ENCODE measurements at places on chromosomes 7 and 10. TPM values are rescaled to one million over a fixed set of nuclear protein-coding genes. Genes with fewer than 3 reads are reported as not detected.

- no peak overlapping the region for H3K27ac ChIP-seq
- no peak overlapping the region for H3K4me3 ChIP-seq
- H3K36me3 ChIP-seq, result peaks cover 19% of the 10 kb centered on the region
- no peaks in the 10 kb centered on the region for H3K27me3 ChIP-seq
Measured at GRCh38 chr7:105642264-105642663, 61.0 kb upstream of the EFCAB10 start.

GRCh38 chr7:39125846-39126245 lies 148.1 kb downstream of the POU6F2 start:
- H3K27me3 ChIP-seq, result no peaks in the 10 kb centered on the region
- H3K27ac ChIP-seq, result no peak overlapping the region
- H3K4me3 ChIP-seq, result no peak overlapping the region

DNA sequence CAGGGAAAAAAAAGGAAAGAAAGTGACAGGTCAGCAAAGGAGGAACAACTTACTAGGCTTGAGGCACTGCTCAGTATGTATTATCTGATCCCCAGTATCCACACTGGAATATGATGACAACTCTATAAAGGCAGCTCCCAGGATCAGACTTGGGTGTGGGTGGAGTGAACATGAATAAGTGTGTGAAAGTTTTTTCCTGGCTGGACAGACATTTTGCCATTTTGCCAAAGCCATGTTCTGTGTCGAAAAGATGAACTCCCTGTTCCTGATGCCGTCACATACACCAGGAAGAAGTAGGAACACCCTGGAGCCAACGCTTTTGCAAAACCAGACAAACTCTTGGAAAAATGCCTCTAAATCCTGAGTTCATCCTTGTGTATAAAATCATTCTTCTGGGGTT lies 143.2 kb upstream of the MEOX2 start:
- no peaks in the 10 kb centered on the region for H3K36me3 ChIP-seq
- DNase-seq, result no peak
- H3K4me3 ChIP-seq, result no peak overlapping the region
- H3K27ac ChIP-seq, result no peak overlapping the region
- no peaks in the 10 kb centered on the region for H3K27me3 ChIP-seq

GRCh38 chr7:112184455-112184854 lies 21.7 kb downstream of the DOCK4 start:
- H3K36me3 ChIP-seq, result no peaks in the 10 kb centered on the region
- H3K27ac ChIP-seq, result no peak overlapping the region
- no peaks in the 10 kb centered on the region for H3K27me3 ChIP-seq
- H3K4me1 ChIP-seq, result no peaks in the 10 kb centered on the region
- no peak overlapping the region for H3K4me3 ChIP-seq

GRCh38 chr10:17256627-17257026 lies 28.6 kb downstream of the VIM start:
- no peak overlapping the region for H3K4me3 ChIP-seq
- no peaks in the 10 kb centered on the region for H3K4me1 ChIP-seq
- no peaks in the 10 kb centered on the region for H3K27me3 ChIP-seq
- H3K36me3 ChIP-seq, result no peaks in the 10 kb centered on the region
- DNase-seq, result no peak

DNA sequence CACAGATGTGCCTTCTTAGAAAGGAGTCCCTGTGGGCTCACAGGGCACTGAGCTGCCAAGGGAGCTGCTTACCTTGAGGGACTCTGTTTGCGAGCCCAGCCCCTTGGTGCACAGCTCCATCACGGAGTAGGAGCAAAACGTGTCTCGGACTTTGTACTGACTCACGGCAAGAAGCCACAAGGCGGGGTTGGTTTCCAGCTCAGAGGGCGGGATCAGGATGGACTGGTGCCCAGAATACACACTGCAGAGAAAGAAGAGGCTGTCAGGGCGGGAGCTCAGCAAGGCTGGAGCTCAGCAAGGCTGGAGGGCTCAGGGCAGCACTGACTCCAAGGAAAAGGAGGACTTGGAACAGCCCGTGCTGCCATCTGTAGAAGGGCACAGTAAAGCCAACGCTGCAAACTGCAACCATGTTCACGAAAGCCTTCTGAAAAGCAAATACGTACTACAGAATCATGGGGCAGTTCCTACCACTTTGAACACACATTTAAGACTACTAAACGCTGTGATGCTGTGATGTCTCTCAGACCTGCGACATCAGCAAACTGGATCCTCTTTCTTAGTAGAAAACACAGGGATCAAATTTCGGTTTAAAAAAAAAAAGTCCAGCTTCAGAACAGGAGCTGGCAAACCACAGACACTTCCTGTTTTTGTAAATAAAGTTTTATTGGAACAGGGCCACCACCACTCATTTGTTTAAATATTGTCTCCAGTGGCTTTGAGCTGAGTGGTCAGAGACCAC lies 194.3 kb downstream of the ZMYND11 start:
- H3K27me3 ChIP-seq, result no peaks in the 10 kb centered on the region
- no peak for DNase-seq
- H3K36me3 ChIP-seq, result no peaks in the 10 kb centered on the region
- no peak overlapping the region for H3K27ac ChIP-seq
- peaks cover 33% of the 10 kb centered on the region for H3K4me1 ChIP-seq
- H3K4me3 ChIP-seq, result no peak overlapping the region

DNA sequence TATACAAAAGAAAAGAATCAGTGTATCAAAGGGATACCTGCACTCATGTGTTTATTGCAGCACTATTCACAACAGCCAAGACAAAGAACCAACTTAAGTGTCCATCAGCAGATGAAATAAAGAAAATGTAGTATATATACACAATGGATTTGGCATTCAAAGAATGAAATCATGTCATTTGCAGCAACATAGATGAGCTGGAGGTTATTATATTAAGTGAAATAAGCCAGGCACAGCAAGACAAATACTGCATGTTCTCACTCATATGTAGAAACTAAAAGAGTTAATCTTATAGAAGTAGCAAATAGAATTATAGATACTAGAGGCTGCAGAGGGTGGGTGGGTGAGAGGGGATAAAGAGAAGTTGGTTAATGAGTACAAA lies 28.3 kb downstream of the CNOT4 start:
- H3K4me3 ChIP-seq, result no peak overlapping the region
- no peaks in the 10 kb centered on the region for H3K36me3 ChIP-seq
- no peak overlapping the region for H3K27ac ChIP-seq
- H3K4me1 ChIP-seq, result peaks cover 11% of the 10 kb centered on the region
- no peak for DNase-seq

DNA sequence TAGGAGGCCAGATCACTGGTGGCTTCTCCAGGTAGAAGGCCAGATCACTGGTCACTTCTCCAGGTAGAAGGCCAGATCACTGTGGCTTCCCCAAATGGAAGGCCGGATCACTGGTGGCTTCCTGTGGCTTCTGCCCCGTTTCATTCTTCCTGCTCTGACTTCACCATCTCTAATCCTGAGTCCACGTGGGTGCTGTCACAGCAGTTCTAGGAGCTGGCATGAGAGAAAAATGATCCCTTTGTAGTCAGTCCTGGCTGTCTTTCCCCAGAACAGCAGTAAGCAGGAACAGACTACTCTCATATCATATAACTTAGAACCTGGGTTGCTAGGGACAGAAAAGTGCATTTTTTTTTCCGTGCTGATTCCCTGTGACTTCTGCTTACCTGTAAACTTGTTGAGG lies 90.9 kb downstream of the ACTR3B start:
- DNase-seq, result no peak
- no peak overlapping the region for H3K4me3 ChIP-seq
- no peak overlapping the region for H3K27ac ChIP-seq
- no peaks in the 10 kb centered on the region for H3K36me3 ChIP-seq
- no peaks in the 10 kb centered on the region for H3K4me1 ChIP-seq

- no peaks in the 10 kb centered on the region for H3K4me1 ChIP-seq
- H3K36me3 ChIP-seq, result no peaks in the 10 kb centered on the region
- DNase-seq, result no peak
Measured at GRCh38 chr7:23938937-23939552, 229.0 kb downstream of the STK31 start.

GRCh38 chr7:68807666-68808065 lies 790.6 kb upstream of the AUTS2 start:
- no peaks in the 10 kb centered on the region for H3K27me3 ChIP-seq
- H3K4me1 ChIP-seq, result no peaks in the 10 kb centered on the region
- DNase-seq, result no peak
- H3K4me3 ChIP-seq, result no peak overlapping the region
- H3K36me3 ChIP-seq, result no peaks in the 10 kb centered on the region

DNA sequence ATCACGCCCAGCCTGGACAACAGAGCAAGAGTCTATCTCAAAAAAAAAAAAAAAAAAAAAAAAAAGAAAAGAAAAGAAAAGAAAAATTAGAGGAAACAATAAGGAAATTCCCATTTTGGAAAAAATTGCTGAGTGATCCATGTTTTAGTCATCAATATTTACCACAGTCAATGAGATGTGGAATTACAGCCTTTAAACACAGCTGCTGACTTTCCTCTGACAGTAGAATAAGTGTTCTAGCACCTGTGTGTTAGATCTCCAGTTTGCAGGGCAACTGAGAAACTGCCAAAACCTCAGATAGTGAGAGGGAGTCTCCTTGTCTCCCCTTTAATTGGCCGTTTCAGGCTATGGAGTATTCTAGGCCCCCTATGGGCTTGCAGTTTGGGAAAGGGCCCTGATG lies 520.1 kb downstream of the KCNMA1 start:
- no peaks in the 10 kb centered on the region for H3K4me1 ChIP-seq
- H3K27ac ChIP-seq, result no peak overlapping the region
- no peaks in the 10 kb centered on the region for H3K36me3 ChIP-seq
- no peaks in the 10 kb centered on the region for H3K27me3 ChIP-seq
- no peak for DNase-seq
- no peak overlapping the region for H3K4me3 ChIP-seq

GRCh38 chr10:116721547-116722392 lies 20.6 kb downstream of the HSPA12A start:
- H3K4me1 ChIP-seq, result peaks cover 24% of the 10 kb centered on the region
- no peak overlapping the region for H3K27ac ChIP-seq
- no peak for DNase-seq

- no peak overlapping the region for H3K27ac ChIP-seq
- no peak for DNase-seq
- H3K4me3 ChIP-seq, result no peak overlapping the region
- no peaks in the 10 kb centered on the region for H3K27me3 ChIP-seq
- no peaks in the 10 kb centered on the region for H3K4me1 ChIP-seq
Measured at GRCh38 chr7:153887749-153888569, 164.2 kb upstream of the DPP6 start.

DNA sequence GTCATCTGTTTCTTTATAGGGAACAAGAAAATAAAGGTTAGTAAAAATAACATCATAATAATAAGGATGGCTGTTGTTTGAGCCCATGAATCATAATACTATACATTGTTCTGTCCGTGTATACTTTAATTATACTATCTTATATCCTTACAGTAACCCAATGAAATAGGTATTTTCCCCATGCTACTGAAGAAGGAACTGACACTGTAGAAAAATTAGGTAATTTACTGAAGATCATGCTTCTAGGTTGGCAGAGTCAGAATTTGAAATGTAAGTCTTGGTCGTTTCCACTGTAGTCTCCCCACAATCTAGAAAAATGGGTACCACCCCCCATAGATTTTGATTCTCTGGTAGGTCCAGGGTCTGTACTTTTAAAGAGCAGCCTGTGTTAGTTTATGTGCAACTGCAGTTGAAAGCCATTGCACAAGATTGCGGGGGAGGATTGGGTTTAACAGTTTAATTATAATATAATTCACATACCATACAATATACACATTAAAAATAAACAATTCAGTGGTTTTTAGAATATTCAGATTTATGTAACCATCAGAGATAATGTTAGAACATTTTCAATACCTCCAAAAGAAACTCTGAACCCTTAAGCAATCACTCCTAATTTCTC lies 47.7 kb downstream of the SHOC2 start:
- no peaks in the 10 kb centered on the region for H3K27me3 ChIP-seq
- H3K4me1 ChIP-seq, result peaks cover 10% of the 10 kb centered on the region
- H3K27ac ChIP-seq, result no peak overlapping the region
- DNase-seq, result no peak
- no peaks in the 10 kb centered on the region for H3K36me3 ChIP-seq

- H3K36me3 ChIP-seq, result no peaks in the 10 kb centered on the region
- no peaks in the 10 kb centered on the region for H3K4me1 ChIP-seq
- H3K4me3 ChIP-seq, result no peak overlapping the region
- no peak for DNase-seq
Measured at GRCh38 chr7:90607196-90607595, 11.1 kb downstream of the CDK14 start.

DNA sequence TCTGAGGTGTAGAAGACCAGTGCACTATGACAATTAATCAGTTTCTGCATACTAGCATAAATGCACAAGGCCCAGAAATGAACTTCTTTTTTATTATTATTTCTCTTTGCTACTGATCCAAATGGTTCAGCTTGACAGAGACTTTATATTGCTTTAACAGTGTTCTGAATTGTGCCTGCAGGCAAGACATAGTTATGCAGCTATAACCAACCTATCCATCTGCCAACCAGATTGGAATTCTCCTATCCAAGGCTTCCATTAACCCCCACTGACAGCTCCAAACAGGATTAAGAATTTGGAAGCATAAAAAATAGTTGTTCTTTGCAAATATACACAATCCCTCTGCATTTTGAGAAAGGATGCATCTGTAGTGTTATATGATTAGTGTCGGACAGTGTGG lies 98.2 kb downstream of the BTRC start:
- no peak overlapping the region for H3K4me3 ChIP-seq
- H3K36me3 ChIP-seq, result no peaks in the 10 kb centered on the region
- peaks cover 21% of the 10 kb centered on the region for H3K4me1 ChIP-seq
- no peak overlapping the region for H3K27ac ChIP-seq

DNA sequence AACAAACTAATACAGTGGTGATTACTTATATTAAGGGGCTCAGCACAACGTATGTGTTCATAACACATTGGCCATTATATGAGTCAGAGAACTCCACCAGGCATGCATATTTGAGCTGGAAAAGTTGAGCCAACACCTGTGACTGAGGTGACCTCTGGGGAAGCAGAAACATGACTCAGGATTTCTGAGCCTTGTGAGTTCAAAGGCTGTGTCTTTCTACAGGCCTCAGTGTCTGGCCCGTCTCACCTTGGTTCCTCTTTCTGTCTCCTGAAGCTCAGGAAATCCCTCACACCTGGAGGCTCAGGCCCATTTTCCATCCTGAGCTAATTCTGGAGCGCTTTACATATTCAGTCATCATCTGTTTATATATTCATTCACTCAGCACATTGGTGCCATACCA lies 230.9 kb upstream of the AGK start:
- no peaks in the 10 kb centered on the region for H3K36me3 ChIP-seq
- no peak overlapping the region for H3K4me3 ChIP-seq
- no peak overlapping the region for H3K27ac ChIP-seq
- H3K27me3 ChIP-seq, result no peaks in the 10 kb centered on the region
- H3K4me1 ChIP-seq, result no peaks in the 10 kb centered on the region

The CPN1 gene
- not detected for total RNA-seq

The ZNF804B gene
- not detected for total RNA-seq

The LRRC18 gene
- total RNA-seq, result not detected

The ANKRD61 gene
- not detected for total RNA-seq

The DEPP1 gene
- 0.11 TPM for total RNA-seq

The HUS1 gene
- 64.9 TPM for total RNA-seq

The SLC26A5 gene
- not detected for total RNA-seq

The HOXA1 gene
- 0.38 TPM for total RNA-seq

The SPDYE16 gene
- total RNA-seq, result 0.20 TPM

The C7orf57 gene
- 0.66 TPM for total RNA-seq

The TEX47 gene
- total RNA-seq, result not detected
